ENCODE measurements at places on chromosomes 16 and 17. TPM values are rescaled to one million over a fixed set of nuclear protein-coding genes. Genes with fewer than 3 reads are reported as not detected.

HEATR9 gene
- not detected for total RNA-seq

DDX42 gene
- total RNA-seq: 102 TPM

ESRP2 gene
- total RNA-seq: 0.07 TPM

CHRNE gene
- not detected for total RNA-seq

All from A549 treated with dexamethasone at 1 μM for 4 hours (cell line).